H9 (cell line): ENCODE measurements at places on chromosomes 2 and 18.

GRCh38 chr18:58851856-58852255 is 12.8 kb upstream of the ZNF532 start:
- H3K27me3 ChIP-seq, result no peaks in the 10 kb centered on the region
- no peak overlapping the region for H3K27ac ChIP-seq
- H3K4me3 ChIP-seq, result no peak overlapping the region
- no peak for DNase-seq

GRCh38 chr2:8520791-8521344 is 161.0 kb upstream of the ID2 start:
- no peak overlapping the region for H3K27ac ChIP-seq
- H3K4me3 ChIP-seq, result no peak overlapping the region
- no peaks in the 10 kb centered on the region for H3K27me3 ChIP-seq
- no peaks in the 10 kb centered on the region for H3K36me3 ChIP-seq
- H3K4me1 ChIP-seq, result peaks cover 3% of the 10 kb centered on the region; the same call in 1 of the 2 replicates
- no peak for DNase-seq

DNA sequence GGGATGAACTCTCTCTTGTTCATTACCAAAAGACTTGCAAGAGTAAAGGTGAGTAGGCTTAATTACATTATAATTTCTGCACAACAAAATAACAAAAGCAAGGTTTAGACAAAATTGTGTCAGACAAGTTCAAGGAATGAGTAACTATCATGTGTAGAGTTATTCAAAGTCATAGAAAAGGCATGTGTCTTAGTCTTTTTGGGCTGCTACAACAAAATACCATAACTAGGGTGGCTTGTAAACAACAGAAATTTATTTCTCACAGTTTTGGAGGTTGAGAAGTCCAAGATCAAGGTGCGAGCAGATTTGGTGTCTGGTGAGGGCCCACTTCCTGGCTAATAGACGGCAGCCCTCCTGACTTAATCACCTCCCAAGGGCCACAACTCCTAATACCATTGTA is 37.6 kb downstream of the IL1R2 start:
- no peaks in the 10 kb centered on the region for H3K4me1 ChIP-seq
- no peaks in the 10 kb centered on the region for H3K36me3 ChIP-seq

DNA sequence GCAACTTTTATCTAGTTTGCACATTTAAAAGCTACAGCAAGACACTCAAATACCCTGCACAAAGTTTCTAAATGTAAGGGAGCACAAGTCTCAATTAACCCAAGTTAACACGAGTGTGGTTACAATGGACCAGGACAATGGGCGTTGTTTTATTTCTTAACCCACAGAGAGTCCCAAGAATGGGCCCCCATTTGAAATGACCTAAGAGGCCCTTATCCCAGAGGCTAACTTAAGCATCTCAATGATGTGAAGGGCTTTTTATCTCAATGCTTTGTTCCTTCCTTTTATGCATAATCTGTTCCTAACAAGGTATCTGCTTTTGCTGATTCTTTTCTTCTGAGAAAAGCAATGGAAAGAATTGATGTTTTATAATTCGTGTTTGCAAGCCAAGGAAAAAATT is 151.5 kb upstream of the SALL3 start:
- no peak overlapping the region for H3K4me3 ChIP-seq
- no peaks in the 10 kb centered on the region for H3K27me3 ChIP-seq
- no peaks in the 10 kb centered on the region; the same call in 2 of the 3 replicates for H3K36me3 ChIP-seq
- no peak for DNase-seq

GRCh38 chr2:52391621-52392020 is 1359.7 kb upstream of the NRXN1 start:
- no peak for DNase-seq
- no peaks in the 10 kb centered on the region for H3K27me3 ChIP-seq
- no peaks in the 10 kb centered on the region for H3K4me1 ChIP-seq
- H3K4me3 ChIP-seq, result no peak overlapping the region

DNA sequence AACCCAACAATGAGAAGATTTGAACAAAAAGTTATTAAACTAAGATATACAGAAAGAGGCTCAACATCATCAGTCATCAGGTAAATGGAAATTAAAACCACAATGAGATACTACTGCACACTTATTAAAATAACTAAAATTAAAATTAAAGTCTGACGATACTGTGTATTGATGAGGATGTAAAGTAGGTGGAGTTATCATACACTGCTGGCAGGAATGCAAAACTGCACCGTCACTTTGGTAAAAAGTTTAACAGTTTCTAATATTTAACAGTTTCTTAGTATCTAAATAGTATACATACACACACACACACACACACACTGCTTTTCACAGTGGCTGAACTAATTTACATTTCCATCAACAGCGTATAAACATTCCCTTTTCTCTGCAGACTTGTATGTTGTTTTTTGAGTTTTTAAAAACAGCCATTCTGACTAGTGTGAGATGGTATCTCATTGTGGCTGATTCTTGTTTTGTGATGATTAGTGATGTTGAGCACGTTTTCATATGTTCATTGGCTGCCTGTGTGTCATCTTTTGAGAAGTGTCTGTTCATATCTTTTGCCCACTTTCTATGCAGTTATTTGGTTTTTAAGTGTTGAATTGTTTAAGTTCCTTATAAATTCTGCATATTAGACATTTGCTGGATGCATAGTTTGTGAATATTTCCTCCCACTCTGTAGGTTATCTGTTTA is 726.9 kb upstream of the CHAC2 start:
- DNase-seq, result no peak
- peaks cover 2% of the 10 kb centered on the region; the same call in 1 of the 2 replicates for H3K27me3 ChIP-seq
- H3K27ac ChIP-seq, result no peak overlapping the region
- no peak overlapping the region for H3K4me3 ChIP-seq
- H3K4me1 ChIP-seq, result no peaks in the 10 kb centered on the region
- no peaks in the 10 kb centered on the region for H3K36me3 ChIP-seq

DNA sequence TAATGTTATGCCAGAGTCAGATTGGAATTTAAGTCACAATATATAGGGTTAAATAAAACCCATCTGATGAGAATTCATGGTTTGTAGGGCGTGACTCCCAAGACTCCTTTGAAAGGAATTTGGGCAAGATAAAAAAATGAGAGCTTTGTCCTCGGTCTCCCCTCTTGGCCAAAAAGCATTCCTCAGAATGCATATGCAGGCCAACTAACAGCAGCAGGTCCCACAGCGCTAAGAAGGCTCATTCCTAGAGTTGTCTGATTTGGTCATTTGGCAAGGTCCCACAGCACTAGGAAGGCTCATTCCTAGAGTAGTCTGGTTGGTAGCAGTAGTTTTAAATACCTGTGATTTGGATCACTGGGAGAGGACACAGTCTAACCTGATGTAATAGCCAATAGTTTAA is 106.3 kb upstream of the B3GNT2 start:
- H3K27me3 ChIP-seq, result no peaks in the 10 kb centered on the region
- no peaks in the 10 kb centered on the region for H3K36me3 ChIP-seq
- H3K27ac ChIP-seq, result no peak overlapping the region
- no peak for DNase-seq

DNA sequence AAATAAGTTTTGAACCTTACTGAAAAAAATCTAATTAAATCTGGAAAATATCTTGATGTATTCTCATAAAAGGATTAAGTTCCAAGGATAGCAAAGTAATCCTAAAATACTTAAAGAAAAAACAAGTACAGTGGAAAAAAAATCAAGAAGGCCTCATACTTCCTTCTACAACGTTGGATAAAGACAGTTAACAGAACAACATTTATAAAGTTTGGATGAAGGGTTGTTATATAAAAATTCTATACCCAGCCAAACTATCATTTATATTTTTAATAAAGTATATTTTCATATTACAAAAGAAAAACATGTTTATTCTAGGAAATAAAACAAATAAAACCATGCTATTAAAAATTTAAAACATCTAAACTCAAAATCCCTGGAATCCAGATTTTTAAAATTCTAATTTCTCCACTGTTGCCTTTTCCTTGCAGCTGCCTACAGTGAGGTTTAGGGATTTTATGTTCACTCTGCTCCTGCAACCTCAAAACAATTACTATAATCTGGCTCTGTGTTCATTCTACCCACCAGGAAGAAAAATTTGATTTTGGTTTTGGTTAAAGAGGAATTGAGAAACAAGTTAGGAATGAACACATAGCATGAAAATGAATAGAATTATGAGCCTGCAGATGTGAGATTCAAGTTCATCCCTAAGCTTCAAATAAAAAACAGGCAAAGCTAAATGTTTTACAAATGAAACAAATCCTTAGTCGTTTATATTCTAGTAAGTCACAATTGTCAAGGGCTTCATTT is 142.8 kb downstream of the LPIN1 start:
- peaks cover 25% of the 10 kb centered on the region for H3K36me3 ChIP-seq
- H3K4me1 ChIP-seq, result no peaks in the 10 kb centered on the region; the same call in 1 of the 2 replicates
- H3K27me3 ChIP-seq, result no peaks in the 10 kb centered on the region

GRCh38 chr2:200054681-200055468 is 99.5 kb downstream of the MAIP1 start:
- peaks cover 20% of the 10 kb centered on the region for H3K36me3 ChIP-seq
- no peaks in the 10 kb centered on the region for H3K27me3 ChIP-seq
- H3K4me1 ChIP-seq, result no peaks in the 10 kb centered on the region
- H3K27ac ChIP-seq, result no peak overlapping the region

- no peak overlapping the region for H3K4me3 ChIP-seq
- no peak for DNase-seq
- no peaks in the 10 kb centered on the region for H3K4me1 ChIP-seq
- H3K27me3 ChIP-seq, result no peaks in the 10 kb centered on the region
Measured at GRCh38 chr2:133157141-133157540, 411.1 kb downstream of the NCKAP5 start.

DNA sequence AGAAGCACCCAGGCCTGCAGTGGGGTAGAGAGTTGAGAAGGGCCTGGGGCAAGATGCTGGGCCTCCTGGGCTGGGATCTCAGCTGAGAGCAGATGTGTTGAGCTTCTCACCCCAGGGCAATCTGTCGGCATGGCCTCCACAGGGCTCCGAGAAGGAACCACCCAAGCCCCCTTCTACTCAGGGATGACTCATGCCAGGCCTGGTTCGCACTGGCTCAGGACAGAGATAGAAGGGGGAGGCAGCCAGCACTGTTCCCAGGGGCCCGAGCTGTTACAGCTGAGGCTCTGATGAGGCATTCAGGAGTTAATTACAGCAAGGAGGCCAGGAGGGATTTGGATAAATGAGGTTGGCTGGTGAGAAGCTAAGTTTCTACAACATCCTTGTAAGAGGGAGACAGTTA is 62.5 kb downstream of the CENPO start:
- H3K4me3 ChIP-seq, result no peak overlapping the region
- H3K4me1 ChIP-seq, result no peaks in the 10 kb centered on the region
- H3K27ac ChIP-seq, result no peak overlapping the region
- DNase-seq, result no peak

DNA sequence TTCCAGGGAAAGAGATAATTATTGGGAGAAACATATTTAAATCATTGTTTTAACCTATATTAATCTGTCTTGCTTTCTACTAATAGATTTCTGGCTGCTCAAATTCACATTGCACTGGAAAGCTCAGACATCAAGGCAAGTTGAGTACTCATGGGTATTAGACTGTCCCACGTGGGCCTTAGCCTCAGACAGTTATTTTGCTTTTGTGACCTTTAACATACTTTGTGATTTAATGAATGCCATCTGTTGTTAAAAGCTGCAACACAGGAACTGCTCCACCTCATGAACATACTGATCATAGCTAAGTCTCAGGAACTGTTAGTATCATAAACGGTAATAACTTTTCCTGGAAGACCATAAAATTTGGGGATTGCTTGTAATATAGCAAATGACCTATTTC is 2.7 kb upstream of the LCT start:
- peaks cover 23% of the 10 kb centered on the region for H3K36me3 ChIP-seq
- H3K4me3 ChIP-seq, result no peak overlapping the region
- no peak overlapping the region for H3K27ac ChIP-seq
- no peaks in the 10 kb centered on the region for H3K4me1 ChIP-seq
- DNase-seq, result no peak

DNA sequence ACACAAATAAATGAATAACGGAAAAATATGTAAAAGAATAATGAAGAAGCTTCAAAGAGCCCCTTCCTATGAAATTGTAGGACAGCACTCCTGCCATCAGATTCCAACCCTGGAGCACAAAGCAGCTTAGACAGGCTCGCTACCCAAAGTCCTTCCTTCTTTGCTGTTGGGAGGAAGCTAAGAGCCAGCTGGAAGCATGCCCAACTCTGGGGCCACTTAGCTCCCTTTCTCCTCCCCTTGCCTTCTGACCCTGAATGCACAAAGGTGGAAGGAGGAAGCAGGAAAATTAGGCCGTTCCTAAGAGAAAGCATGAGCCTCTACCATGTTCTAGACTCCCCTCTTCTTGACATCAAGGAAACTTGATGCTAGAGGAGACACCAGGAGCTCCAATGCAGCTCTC is 700.8 kb downstream of the RNF144A start:
- no peak overlapping the region for H3K4me3 ChIP-seq
- H3K27ac ChIP-seq, result no peak overlapping the region
- DNase-seq, result no peak
- H3K4me1 ChIP-seq, result peaks cover 12% of the 10 kb centered on the region; the same call in 1 of the 2 replicates
- H3K27me3 ChIP-seq, result no peaks in the 10 kb centered on the region

DNA sequence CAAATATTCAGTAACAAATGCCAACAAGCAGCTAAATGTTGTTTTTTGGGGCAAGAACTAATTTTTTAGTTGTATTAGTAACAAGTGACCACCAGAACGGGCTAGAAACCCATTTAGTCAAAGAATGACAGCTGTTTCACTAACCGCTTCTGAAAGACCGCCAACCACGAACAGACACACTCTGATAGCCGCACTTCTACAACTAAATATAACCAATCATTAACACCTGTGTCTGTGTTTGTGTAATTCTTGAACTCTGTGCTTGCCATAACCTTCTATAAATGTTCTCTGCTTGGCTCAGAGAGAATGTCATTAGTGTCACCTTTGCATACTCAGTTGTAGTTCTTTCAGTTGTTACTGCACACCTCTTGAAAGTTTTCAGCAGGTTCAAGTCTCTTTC is 526.3 kb upstream of the LRRTM1 start:
- no peak overlapping the region for H3K27ac ChIP-seq
- no peaks in the 10 kb centered on the region for H3K4me1 ChIP-seq
- H3K4me3 ChIP-seq, result no peak overlapping the region
- no peak for DNase-seq
- H3K27me3 ChIP-seq, result no peaks in the 10 kb centered on the region
- H3K36me3 ChIP-seq, result no peaks in the 10 kb centered on the region

DNA sequence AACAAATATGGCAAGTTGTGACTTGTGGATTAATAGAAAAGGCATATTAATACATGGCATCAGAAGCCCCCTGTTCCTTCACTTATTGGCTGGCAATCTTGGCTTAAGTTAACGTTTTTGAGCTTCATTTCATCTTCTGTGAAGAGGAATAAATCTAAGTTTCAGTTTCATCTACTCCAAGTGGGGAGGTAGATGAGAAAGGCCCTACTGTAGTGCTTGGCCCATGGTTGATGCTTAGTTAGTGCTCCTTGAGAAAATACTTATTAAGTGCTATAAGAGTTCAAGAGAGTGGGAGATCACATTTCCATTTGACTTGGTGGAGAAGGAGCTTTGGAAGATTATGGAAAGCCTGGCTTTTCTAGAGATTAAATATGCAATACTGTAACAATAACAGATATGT is 244.3 kb downstream of the BABAM2 start:
- H3K4me1 ChIP-seq, result no peaks in the 10 kb centered on the region
- H3K36me3 ChIP-seq, result no peaks in the 10 kb centered on the region
- H3K27me3 ChIP-seq, result no peaks in the 10 kb centered on the region
- no peak for DNase-seq
- no peak overlapping the region for H3K27ac ChIP-seq
- no peak overlapping the region for H3K4me3 ChIP-seq

- peak overlapping the region; percentile 100 for H3K27ac ChIP-seq
- no peaks in the 10 kb centered on the region for H3K27me3 ChIP-seq
- H3K4me1 ChIP-seq, result peaks cover 3% of the 10 kb centered on the region
- peak overlapping the region; percentile 99 for H3K4me3 ChIP-seq
- H3K36me3 ChIP-seq, result peaks cover 34% of the 10 kb centered on the region
Measured at GRCh38 chr2:70085711-70086277, 1.5 kb upstream of the PCBP1 start.

GRCh38 chr2:28318462-28319117 is 74.1 kb upstream of the FOSL2 start:
- no peaks in the 10 kb centered on the region for H3K36me3 ChIP-seq
- DNase-seq, result no peak
- no peak overlapping the region for H3K27ac ChIP-seq
- H3K27me3 ChIP-seq, result no peaks in the 10 kb centered on the region; the same call in 1 of the 2 replicates
